ENCODE measurements at places on chromosomes 1 and 21.

GRCh38 chr1:153538315-153538821 is 2.4 kb downstream of the S100A5 start:
- no peak for DNase-seq

DNA sequence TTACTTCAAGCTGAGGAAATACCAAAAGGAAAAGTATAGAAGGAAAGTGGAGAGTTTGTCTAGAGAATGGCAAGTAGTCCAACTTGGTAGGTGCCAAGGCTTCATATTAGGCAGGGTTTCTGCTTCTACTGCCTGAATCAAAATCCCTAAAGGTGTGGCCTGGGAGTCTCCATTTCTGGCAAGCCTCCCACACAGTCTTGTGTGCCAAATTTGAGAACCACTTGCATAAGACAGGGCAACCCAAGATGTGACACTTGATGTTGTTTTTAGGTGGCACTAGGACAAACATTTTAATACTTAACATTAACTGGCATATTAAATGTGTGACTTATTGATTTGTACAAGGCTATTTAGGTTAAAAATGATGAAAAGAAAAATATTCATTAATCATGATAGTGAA is 60.1 kb downstream of the ATG4C start:
- no peak for DNase-seq

GRCh38 chr1:75812065-75812464 is 15.4 kb downstream of the MSH4 start:
- DNase-seq, result no peak

DNA sequence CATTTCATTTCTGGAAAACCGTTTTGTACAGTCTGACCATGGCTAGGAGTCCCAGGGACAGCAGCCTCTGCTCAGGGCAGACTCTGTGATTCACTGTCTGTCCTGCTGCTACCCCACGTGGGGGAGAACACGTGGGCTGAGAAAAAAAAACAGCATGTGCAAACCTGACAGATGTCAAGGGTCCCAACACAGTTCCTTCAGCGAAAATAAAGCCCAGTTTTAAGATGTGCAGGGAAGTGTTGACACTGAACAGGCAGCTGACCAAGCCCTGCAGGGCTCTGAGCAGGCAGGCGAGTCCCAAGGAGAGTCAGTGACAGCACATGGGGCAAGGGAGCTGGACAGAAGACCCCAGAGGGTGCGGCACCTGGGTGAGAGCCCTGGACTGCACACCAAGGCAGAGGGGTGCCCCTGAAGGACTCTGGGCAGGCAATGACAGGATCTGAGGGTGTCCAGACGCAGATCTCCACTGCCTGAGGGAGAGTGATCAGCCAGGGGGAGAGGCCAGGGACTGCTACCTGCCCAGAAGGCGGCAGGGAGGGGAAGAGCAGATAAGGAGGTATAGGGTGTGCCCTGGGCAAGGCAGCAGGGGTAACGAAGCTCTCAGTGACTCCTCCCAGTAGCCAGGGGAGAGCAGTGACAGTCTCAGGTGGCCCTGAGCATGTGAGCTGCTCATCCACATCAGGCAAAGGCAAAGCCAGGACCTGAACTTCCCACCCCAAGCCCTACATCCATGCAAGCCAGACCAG is 5.1 kb upstream of the SPATC1L start:
- DNase-seq, result no peak

- DNase-seq, result no peak
Measured at GRCh38 chr1:19310061-19310460, 1.9 kb downstream of the AKR7A2 start.

GRCh38 chr1:240701412-240701811 is 89.5 kb upstream of the GREM2 start:
- no peak for DNase-seq

DNA sequence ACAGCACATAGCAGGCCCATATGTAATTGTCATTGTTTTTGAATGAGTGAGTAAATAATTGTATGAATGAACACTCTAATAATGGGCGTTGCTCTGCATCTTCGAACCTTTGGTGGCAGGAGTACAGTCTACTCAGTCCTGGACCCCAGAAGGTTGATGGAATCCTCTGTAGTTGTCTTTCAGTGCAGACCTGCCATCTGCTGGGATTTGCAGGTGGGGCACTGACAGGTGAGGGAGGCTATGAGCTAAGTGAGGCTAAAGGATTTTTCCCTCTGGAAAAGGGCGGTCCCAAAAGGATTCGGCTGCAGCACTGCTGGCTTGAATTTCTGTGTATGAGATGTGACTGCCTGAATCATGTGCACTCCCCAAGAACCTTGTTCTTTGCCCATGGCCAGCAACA is 53.4 kb downstream of the PLXNA2 start:
- DNase-seq, result no peak

GRCh38 chr1:180425952-180426351 is 76.4 kb downstream of the ACBD6 start:
- no peak for DNase-seq

DNA sequence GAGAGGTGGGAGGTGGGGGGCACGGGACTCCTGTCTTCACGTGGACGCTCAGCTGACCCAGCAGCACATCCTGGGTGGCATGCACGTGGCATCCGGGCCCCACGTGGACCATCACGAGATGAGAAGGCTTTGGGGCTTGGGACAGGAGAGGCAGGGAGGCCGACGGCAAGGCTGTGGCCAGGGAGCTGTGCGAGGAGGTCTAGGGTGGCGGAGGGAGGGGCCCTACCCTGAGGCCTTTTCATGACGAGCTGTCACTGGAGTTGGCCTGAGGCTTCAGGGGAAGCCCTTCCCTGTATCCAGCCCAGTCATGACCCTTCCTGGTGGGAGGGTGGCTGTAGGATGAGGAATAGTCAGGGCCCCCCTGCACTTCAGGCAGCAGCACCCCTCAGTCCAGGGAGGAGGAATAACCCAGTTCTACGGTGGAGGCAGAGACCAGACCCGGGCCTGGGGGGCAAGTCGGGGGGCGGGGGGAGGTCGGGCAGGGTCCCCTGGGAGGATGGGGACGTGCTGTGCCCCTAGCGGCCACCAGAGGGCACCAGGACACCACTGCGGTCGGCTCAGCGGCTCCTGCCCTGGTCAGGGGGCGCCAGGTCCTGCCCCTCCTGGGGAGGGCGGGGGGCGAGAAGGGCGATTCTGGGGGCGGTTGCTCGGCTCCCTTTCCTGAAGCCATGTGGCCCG is 2.0 kb upstream of the PERM1 start:
- DNase-seq, result no peak

GRCh38 chr1:244029124-244029523 is 22.0 kb upstream of the ZBTB18 start:
- no peak for DNase-seq

GRCh38 chr1:40650075-40650474 is 15.4 kb downstream of the RIMS3 start:
- no peak for DNase-seq

DNA sequence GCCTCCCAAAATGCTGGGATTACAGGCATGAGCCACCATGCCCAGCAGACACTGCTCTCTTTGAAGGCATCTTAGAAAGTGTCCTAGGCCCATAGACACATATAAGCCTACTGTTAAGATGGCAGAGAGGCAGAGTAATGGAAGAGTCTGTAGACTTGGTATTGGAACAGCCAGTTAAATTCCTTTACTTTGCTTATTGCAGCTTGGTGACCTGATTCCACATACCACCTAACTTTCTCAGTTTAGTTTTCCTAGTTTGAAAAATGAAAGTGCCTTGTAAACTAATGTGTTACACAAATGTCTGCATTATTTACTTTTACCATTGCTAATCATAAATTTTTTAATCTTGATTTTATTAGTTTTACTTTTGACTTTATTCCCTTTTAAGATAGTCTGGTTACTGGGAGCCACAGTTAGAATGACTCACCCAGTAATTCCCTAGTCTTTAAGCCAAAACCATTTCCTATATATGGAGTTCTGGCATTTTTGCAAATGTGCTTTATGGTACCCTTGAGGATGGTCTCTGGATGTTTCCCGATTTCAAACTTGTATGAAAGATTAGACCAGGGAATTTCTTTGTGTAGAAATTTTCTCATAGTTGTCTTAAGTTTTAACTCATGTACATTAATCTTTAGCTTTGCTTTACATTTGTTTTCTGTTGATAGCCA is 6.4 kb downstream of the SMAP2 start:
- DNase-seq, result no peak

GRCh38 chr1:180981596-180982387 is 40.9 kb downstream of the STX6 start:
- no peak for DNase-seq

DNA sequence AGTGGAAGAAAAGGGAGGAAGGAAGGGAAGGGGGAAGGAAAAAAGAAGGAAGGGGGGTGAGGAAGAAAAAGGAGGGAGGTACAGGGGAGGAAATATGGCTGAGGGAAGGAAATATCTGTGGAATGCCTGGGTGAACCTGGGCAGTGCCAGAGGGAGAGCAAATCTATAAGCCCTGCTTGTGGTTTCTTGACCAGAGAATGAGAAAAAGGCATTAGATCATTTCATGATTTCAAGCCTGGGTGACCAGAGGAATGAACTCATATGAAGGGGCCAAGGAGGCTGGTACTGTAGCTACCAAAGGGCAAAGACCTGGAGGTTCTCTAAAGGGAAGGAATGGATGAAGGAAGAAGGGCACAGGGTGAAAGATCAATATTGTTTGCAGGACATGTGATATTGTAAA is 31.4 kb downstream of the GNG12 start:
- DNase-seq, result no peak

DNA sequence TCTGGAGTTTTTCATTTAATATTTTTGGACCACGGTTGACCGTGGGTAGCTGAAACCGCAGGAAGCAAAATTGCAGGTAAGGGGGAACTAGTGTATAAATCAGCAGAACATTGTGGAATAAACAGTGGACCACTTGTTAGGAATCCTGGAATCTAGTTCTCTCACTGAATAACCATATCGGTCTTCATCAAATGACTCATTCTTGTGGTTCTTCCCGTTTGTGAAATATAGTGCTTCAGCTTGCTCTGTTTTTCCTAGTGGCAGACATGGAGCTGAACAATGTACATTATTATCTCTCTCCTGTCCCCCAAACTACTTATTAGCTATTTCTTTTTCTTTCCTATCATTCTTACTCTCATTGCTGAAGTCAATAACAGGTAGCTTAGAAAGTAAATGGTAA is 61.9 kb downstream of the HSPA13 start:
- no peak for DNase-seq

GRCh38 chr1:239891621-239892358 is 199.9 kb upstream of the FMN2 start:
- no peak for DNase-seq

DNA sequence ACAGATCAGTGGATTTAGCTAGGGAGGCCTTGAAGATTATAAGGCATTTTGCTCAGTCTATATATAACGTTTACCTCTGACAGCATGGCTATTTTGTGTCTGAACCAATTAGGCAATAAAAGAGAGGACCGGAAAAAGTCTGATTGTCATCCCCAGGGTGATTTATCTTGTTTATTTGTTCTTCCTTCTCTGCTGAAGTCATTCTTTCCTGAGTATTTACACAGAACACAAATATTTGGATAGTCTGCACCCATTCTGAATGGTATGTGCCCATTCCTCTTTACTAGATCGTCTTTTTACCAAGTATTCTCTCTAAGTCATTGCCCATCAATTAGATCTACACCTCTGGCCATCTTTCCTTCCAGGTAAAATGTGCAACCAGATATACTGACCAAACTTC is 1602.9 kb downstream of the KCNT2 start:
- DNase-seq, result no peak
